Stomach (tissue), 19 donors: ENCODE measurements at places on chromosomes 11 and 22. TPM values are rescaled to one million over a fixed set of nuclear protein-coding genes. Genes with fewer than 3 reads are reported as not detected.

APOL6 gene
- 10.4 TPM for total RNA-seq

PAMR1 gene
- 0.58 TPM for total RNA-seq

OR52A1 gene
- total RNA-seq, result not detected

CLDN5 gene
- total RNA-seq, result 36.5 TPM

IGSF9B gene
- total RNA-seq, result 0.58 TPM

C11orf68 gene
- total RNA-seq, result 3.1 TPM

FGF4 gene
- total RNA-seq, result not detected

PLEKHA7 gene
- 82.3 TPM for total RNA-seq
